ENCODE measurements at places on chromosomes 1 and 21. TPM values are rescaled to one million over a fixed set of nuclear protein-coding genes. Genes with fewer than 3 reads are reported as not detected.

DNA sequence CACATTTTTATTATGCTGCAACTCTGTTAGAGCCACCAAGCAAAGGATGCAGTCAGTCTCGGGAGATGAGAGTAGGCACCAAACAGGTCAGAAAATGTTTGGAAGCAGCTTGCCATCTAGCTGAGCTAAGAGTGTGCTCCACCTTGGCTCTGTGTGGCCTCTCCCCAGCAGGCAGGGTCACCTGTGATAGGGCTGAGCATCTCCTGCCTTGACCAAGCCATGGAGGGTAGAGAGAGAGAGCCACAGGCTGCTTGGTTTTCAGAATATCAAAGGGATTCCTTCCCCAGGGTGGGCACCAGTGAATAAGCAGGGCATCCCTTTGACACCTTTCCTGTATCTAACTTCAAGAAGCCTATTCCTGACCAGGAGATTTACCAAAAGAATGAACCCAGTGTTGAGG is 135.5 kb downstream of the SDCCAG8 start:
- H3K4me3 ChIP-seq, result no peak overlapping the region
- H3K4me1 ChIP-seq, result no peaks in the 10 kb centered on the region
- DNase-seq, result no peak
- H3K27ac ChIP-seq, result no peak overlapping the region
- no peaks in the 10 kb centered on the region for H3K36me3 ChIP-seq
- no peaks in the 10 kb centered on the region for H3K27me3 ChIP-seq

DNA sequence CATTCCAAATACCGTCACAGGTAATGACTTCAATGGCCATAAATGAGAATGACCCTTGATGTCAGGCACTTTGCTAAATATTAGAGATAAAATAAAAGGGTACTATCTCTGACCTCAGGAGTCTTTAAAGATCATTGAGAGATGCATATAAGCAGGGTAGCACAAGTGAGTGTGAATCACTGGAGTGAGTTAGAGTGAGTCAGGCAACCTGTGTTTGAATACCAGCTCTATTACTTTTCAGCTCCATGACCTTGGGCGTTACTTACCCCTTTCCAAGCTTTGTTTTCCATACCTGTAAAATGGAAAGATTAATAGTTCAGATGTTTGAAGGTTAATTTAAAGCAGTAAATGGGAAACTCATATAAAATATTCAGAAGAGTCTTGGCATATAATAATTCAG is 1058.0 kb upstream of the ADGRL4 start:
- H3K27me3 ChIP-seq, result no peaks in the 10 kb centered on the region
- no peak overlapping the region for H3K4me3 ChIP-seq

DNA sequence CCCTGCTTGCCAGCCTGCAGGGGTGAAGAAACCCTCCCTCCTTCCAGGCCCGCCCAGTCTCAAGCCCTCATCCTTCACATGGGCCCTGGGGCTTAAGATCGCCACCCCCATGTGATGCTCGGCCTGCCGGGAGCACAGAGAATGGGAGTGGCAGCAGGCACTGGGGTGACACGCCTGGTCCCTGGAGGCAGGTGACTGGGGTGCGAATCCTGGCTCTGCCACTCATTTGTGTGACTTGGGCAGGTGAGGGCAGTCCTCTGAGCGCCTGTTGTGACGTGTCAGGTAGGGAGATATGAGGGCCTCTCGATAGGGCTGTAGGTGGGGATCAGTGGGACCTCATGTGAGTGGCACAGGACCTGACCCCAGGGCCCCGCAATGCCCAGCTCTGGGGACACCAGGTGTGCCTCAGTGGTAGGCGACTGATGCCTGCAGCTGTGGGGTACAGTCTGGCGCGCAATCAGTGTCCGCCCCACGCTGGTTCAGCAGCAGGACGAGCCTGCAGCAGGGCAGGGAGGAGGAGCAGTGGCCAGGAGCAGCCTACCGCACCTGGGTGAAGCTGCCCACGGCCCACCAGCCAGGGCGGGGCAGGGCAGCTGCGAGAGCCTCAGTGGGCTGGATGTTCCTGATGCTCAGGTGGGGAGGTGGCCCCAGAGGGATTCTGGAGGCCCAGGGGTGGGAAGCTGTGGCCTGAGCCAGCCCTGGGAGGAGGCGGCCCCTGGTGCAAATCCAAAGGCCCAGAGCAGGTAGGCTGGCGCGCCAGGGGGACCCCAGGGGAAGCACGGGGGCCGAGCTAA is 6.2 kb downstream of the SH2D5 start:
- H3K36me3 ChIP-seq, result no peaks in the 10 kb centered on the region
- no peak overlapping the region for H3K27ac ChIP-seq
- no peaks in the 10 kb centered on the region for H3K4me1 ChIP-seq
- DNase-seq, result no peak
- H3K27me3 ChIP-seq, result peaks cover 6% of the 10 kb centered on the region

DNA sequence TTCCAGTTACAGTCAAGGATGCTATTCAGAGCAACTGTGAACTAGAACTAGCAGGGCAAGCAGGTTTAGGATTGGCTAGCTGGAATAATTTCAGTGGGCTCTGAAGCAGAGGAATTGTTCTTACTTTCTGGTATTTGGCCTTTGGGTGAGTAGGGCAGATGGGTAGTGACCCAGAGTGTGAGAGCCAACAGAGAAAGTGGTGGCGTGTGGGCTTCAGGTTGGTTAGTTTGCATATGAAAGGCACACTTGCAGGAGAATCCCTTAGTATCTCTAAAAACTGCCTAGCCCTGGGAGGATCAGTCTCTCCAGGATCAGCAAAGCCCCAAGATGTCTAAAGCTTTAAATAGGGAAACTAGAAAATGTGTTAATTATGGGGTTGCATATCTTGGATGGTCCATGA is 67.6 kb upstream of the LRRC8B start:
- no peaks in the 10 kb centered on the region for H3K27me3 ChIP-seq
- no peaks in the 10 kb centered on the region for H3K4me1 ChIP-seq
- no peak overlapping the region for H3K4me3 ChIP-seq

The PPM1J gene
- total RNA-seq, result 2.0 TPM

DNA sequence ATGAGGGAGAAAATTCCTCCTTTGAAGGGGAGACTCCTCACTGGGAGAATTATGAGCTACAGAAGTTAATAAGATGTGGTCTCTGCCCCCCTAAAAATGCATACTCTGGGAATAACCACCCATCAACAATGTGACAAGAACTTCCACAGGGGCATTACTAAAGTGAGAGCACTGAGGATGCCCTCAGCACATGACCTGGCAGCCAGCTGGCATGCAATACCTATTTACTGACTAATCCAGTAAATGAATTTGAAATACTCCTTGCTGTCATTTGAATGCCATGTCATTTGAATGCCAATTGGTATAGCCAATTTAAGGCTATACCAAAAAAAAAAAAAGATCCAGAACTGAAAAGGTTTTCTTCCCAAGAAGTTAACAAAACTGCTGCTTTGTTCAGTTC is 30.8 kb downstream of the PLPP3 start:
- H3K4me1 ChIP-seq, result peaks cover 57% of the 10 kb centered on the region
- no peaks in the 10 kb centered on the region for H3K27me3 ChIP-seq
- no peaks in the 10 kb centered on the region for H3K36me3 ChIP-seq
- H3K27ac ChIP-seq, result no peak overlapping the region
- H3K4me3 ChIP-seq, result no peak overlapping the region

GRCh38 chr1:159970932-159971342 is 16.9 kb upstream of the SLAMF9 start:
- no peak for DNase-seq
- no peaks in the 10 kb centered on the region for H3K36me3 ChIP-seq
- H3K27ac ChIP-seq, result no peak overlapping the region
- no peaks in the 10 kb centered on the region for H3K4me1 ChIP-seq
- H3K4me3 ChIP-seq, result no peak overlapping the region

- H3K27ac ChIP-seq, result no peak overlapping the region
- H3K4me3 ChIP-seq, result no peak overlapping the region
- no peaks in the 10 kb centered on the region for H3K4me1 ChIP-seq
- DNase-seq, result no peak
- H3K27me3 ChIP-seq, result no peaks in the 10 kb centered on the region
These were observed 96.3 kb upstream of the ACTL8 start for GRCh38 chr1:17658837-17659236.

- no peak overlapping the region for H3K4me3 ChIP-seq
- no peak overlapping the region for H3K27ac ChIP-seq
- H3K4me1 ChIP-seq, result peaks cover 11% of the 10 kb centered on the region
These were observed 47.9 kb upstream of the SLC44A3 start for GRCh38 chr1:94772230-94772641.

DNA sequence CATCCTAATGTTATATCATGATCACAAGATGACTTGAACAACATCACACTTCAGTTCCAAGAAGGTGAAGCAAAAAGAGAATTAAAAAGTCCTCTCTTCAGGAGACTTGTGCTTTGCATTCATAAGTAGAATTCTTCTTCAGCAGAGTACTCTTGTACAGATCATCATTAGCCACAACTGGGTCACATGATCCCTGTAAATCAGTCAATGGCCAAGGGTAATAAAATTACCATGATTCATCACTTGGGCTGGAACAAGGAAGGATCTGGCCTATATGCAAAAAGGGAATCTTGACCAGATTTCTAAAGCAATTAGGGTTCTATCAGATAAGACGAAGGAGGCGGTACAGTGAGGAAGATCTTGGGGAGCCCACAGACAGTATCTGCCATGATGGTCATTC is 458.0 kb upstream of the DEPDC1 start:
- no peaks in the 10 kb centered on the region for H3K4me1 ChIP-seq
- no peaks in the 10 kb centered on the region for H3K27me3 ChIP-seq
- H3K27ac ChIP-seq, result no peak overlapping the region

DNA sequence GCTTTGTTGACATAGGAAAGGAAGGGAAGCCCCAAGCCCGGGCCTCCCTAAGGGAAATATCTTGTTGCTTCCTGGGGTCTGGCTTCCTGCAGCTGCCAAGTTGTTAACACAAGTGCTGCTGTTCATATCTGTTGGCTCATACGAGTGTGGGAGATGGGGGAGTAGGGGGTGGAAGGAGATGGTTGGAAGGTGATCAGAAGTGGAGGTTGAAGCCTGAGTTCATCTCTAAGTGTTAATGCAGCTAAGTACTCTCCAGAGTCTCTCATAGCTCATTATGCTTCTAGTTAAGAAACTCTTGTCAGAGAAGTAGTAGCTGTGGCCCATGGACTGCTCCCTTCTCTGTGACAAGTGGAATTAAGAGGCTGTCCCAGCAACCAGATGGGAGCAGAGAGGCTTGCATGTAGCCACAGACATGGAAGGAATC is 319.2 kb upstream of the SPAG17 start:
- H3K27me3 ChIP-seq, result no peaks in the 10 kb centered on the region
- peak; percentile 76 for DNase-seq
- no peak overlapping the region for H3K27ac ChIP-seq
- no peak overlapping the region for H3K4me3 ChIP-seq
- no peaks in the 10 kb centered on the region for H3K4me1 ChIP-seq
- H3K36me3 ChIP-seq, result no peaks in the 10 kb centered on the region

- no peak overlapping the region for H3K4me3 ChIP-seq
- no peaks in the 10 kb centered on the region for H3K36me3 ChIP-seq
- no peak overlapping the region for H3K27ac ChIP-seq
- peak; percentile 58 for DNase-seq
- H3K4me1 ChIP-seq, result peaks cover 2% of the 10 kb centered on the region
These were observed 1.9 kb upstream of the HES3 start for GRCh38 chr1:6241887-6242740.

GRCh38 chr1:93061895-93062792 is 16.9 kb upstream of the MTF2 start:
- H3K27ac ChIP-seq, result no peak overlapping the region
- peak; percentile 32 for DNase-seq
- H3K4me3 ChIP-seq, result no peak overlapping the region
- no peaks in the 10 kb centered on the region for H3K36me3 ChIP-seq
- H3K27me3 ChIP-seq, result no peaks in the 10 kb centered on the region

The TPR gene
- total RNA-seq, result 89.9 TPM

The GPATCH2 gene
- 18.7 TPM for total RNA-seq

- DNase-seq, result no peak
- no peak overlapping the region for H3K4me3 ChIP-seq
- H3K27ac ChIP-seq, result no peak overlapping the region
These were observed 8.4 kb downstream of the PPP2R5A start for GRCh38 chr1:212293579-212293978.

DNA sequence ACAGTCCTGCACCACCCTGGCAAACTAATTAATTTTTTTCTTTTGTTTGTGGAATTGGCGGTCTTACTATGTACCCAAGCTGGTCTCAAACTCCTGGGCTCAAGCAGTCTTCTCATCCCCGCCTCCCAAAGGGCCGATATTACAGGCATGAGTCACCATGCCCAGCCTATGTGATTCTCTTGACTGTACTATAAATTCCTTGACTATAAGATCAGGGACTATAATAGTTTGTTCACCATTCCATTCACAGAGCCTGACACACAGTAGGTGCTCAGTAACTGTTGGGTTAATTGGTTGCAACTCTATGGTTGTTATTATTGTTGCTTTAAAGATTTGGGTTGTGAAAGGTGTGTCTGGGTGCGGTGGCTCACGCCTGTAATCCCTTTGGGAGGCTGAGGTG is 17.2 kb downstream of the DAP3 start:
- H3K27me3 ChIP-seq, result no peaks in the 10 kb centered on the region
- H3K4me1 ChIP-seq, result no peaks in the 10 kb centered on the region
- no peak overlapping the region for H3K27ac ChIP-seq
- no peak overlapping the region for H3K4me3 ChIP-seq

The FCER1G gene
- 43.4 TPM for total RNA-seq

The VHLL gene
- total RNA-seq, result not detected

- no peaks in the 10 kb centered on the region for H3K36me3 ChIP-seq
- no peaks in the 10 kb centered on the region for H3K4me1 ChIP-seq
- DNase-seq, result no peak
- H3K4me3 ChIP-seq, result no peak overlapping the region
These were observed 9.3 kb downstream of the OR2AJ1 start for GRCh38 chr1:247933989-247934388.

DNA sequence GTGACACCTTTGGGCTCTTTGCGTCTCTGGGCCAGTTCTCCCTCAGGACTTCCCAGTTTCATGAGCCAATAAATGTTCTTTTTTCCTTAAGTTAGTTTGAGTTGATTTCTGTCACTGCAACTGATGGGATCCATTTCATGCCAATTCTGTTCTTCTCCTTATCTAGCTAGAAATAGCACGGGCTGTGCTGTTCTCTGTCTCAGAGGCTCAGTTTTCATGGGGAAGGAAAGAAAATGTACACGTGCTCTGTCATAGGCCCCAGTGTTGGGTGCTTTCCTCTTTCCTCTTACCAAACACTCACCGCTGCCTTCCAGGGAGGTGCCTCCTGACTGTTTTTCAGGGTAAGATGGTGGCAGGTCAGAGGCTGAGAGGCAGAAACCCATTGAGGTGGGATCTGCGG is 43.2 kb upstream of the ACTL8 start:
- no peak overlapping the region for H3K4me3 ChIP-seq
- no peaks in the 10 kb centered on the region for H3K27me3 ChIP-seq
- no peak overlapping the region for H3K27ac ChIP-seq
- no peaks in the 10 kb centered on the region for H3K36me3 ChIP-seq
- DNase-seq, result no peak
- no peaks in the 10 kb centered on the region for H3K4me1 ChIP-seq

- no peaks in the 10 kb centered on the region for H3K4me1 ChIP-seq
- DNase-seq, result no peak
- H3K27me3 ChIP-seq, result no peaks in the 10 kb centered on the region
- no peak overlapping the region for H3K4me3 ChIP-seq
- no peak overlapping the region for H3K27ac ChIP-seq
- no peaks in the 10 kb centered on the region for H3K36me3 ChIP-seq
These were observed 27.5 kb downstream of the DLGAP3 start for GRCh38 chr1:34901919-34902318.

DNA sequence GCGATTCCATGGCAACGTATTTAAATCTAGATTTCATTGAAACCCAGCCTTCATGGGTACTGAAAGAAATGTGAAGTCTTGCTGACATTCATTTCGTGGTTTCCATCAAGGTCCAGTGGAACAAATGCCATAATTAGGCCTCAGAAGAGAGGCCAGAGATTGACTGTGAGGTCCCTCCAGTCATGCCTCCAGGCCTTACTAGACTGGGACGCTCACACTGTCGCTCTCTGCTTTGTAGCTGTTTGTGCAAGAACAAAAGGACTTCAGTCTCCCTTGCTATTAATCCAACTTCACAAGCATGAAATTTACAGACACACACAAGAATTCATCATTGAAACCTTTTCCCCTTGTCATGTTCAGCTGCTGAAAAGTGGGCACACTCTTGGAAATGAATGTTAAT is 180.4 kb upstream of the FOXD3 start:
- no peaks in the 10 kb centered on the region for H3K4me1 ChIP-seq
- H3K4me3 ChIP-seq, result no peak overlapping the region
- H3K36me3 ChIP-seq, result no peaks in the 10 kb centered on the region
